ENCODE measurements at places on chromosomes 2 and 18.

DNA sequence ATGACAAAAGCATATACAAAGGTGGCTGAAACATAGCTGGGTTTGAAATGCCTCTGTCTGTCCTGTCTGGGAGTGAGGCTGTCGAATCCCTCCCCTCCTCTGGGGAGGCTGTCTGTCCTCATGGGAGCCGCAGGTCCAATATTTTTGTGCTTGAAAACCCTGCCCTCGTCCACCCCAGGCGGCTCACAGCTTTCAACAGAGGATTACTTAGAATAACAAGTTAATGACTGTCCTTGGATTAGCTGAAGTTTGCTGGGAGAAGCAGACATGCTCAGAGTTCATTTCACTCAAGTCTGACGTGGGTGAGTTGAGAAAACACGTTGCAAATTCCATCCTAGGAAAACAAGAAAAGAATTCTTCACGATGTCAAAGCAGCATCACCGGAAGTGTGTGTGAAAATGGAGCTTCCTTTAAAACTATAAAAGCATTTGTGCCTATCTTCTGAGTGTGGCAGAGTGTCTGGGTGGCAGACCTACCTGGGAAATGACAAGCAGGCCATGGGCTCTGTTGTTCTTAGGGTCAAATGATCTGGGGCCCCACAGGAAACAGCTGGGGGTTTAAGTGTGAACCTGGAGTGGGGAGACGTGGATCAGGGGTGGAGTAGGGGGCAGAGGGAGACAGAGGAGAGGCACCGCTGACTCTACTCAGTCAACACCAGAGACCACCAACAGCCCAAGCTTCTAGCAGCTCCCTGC lies 77.1 kb downstream of the DDX1 start:
- peak; percentile 8 for DNase-seq

GRCh38 chr18:53458268-53458667 lies 766.2 kb downstream of the MBD2 start:
- no peak for DNase-seq

- peak; percentile 82 for DNase-seq
These were observed 92.6 kb downstream of the ACTR2 start for GRCh38 chr2:65320042-65320725.

DNA sequence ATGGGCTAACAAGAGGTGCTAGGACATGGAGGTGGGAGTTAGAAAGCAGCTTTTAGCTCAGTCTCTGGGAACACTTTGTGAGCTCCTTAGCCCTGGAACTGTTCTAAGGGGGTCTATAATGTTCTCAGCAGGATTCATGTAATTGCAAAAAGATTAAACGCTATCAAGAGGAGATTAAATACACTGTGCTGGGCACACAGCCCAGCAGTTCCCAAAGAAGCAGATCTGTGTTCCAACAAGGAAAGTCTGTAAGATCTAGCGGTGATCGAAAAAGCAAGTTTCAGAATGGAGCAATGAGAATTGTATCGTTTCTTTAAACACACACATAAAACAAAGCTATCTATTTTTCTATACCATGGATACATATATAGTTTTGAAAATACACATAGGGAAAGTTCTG lies 2.4 kb upstream of the ARID5A start:
- no peak for DNase-seq

DNA sequence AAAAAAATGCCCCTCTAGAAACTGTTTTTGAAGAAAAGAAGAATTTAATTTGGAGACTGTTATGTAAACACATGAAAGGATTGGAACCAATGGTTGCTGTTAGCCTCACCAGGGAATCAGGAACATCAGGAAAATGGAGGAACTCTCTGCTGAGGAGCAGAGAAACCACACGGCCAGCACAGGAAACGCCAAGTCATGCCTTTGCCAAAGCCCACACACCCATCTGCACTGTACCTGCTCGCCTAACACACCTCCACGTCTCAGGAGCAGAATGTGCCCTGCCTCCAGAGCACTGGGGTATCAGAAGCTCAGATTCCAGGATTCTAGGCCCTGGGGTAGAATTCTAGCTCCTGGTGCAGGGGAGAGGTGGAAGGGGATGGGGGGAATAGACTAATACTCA lies 9.8 kb upstream of the SCYGR1 start:
- no peak for DNase-seq

DNA sequence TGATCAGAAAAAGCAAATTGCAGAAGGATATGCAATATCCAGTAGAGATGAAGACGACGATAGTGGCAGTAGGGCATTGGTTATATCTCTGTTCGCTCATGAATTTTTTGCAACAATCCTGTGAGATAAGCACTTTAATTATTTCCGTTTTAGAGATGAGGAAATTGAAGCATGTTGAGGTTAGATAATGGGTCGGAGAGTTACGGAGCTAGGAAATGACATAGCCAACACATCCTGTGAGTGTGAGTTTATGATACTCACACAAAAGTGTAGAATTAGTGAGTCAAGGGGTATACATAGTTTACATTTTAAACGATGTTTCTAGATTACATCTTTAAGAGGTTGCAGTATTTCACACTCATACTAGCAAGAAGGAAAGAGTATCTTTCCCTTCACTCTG lies 123.1 kb upstream of the ARL4C start:
- DNase-seq: no peak

- DNase-seq: no peak
These were observed 591.3 kb upstream of the ZNF804A start for GRCh38 chr2:184006998-184007397.

- no peak for DNase-seq
These were observed 404.9 kb downstream of the CPS1 start for GRCh38 chr2:210961249-210961648.

DNA sequence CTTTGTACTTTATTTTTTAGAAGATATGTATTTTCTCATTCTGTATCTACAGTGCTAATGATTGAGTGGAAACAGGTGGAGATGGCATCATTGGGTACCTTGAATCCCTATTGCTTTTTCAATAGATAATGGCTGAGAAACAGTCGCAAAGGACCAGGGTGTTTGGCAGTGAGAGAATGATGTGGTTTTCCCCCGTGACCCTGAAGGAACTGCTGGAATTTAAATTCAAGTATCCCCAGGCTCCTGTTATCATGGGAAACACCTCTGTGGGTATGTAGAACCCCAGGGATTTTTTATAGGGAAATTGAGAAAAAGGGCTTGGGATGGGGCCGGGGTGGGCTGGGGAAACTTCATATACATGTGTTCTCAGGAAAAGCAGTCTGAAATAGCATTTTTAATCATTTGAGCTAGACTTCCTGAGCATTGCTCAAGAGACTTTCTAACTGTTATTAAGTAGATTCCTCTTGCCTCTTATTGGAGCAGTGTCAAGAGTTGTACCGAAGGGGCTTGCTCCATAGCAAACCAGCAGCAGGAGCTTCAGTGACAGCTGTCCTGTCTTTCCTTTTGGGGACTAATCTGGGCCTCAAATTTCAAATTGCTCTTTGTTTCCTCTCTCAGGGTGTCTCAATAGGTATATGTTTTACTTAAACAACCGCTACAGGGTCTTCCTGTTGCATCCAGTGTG lies 18.9 kb downstream of the AOX1 start:
- no peak for DNase-seq

- no peak for DNase-seq
These were observed 92.3 kb downstream of the B3GNT2 start for GRCh38 chr2:62287899-62288880.

DNA sequence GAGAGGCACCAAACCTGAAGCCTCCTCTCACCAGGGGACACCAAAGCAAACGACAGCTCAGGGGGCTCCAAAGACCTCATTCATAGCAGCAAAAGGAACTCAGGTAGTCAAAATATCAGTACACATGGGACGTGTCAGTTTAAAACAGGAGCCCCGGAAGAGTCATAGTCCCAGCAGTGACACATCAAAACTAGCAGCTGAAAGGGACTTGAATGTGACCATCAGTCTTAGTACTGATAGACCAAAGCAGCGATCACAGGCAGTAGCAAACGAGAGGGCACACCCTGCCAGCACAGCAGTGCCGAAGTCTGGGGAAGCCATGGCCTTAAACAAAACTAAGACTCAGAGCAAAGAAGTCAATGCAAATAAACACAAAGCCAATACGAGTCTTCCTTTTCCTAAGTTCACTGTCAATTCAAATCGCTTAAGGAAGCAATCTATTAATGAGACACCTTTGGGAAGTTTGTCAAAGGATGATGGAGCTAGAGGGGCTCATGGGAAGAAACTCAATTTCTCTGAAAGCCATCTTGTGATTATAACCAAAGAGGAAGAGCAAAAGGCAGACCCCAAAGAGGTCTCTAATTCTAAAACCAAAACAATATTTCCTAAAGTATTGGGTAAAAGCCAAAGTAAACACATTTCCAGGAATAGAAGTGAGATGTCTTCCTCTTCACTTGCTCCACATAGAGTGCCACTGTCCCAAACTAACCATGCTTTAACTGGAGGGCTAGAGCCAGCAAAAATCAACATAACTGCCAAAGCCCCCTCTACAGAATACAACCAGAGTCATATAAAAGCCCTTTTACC lies 1.2 kb downstream of the GALNT5 start:
- no peak for DNase-seq

DNA sequence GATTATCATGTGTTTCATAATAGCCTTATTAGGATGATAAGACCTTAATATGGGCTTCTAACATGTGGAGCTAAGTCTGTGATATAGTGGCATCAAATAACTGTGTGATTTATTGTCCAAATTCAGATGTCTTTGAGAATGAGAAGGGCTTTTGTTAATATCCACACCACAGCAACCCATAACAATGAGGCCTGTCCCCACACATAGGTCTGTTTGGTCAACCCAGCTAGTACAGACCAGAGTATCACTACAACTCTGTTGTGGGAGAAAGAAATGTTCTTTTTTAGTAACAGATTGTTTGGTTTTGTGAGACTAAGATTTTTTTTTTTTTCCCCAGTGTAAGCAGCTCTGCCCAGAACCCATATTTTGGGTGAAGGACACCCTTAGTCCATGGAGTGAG lies 439.2 kb downstream of the PIK3C3 start:
- DNase-seq: no peak

DNA sequence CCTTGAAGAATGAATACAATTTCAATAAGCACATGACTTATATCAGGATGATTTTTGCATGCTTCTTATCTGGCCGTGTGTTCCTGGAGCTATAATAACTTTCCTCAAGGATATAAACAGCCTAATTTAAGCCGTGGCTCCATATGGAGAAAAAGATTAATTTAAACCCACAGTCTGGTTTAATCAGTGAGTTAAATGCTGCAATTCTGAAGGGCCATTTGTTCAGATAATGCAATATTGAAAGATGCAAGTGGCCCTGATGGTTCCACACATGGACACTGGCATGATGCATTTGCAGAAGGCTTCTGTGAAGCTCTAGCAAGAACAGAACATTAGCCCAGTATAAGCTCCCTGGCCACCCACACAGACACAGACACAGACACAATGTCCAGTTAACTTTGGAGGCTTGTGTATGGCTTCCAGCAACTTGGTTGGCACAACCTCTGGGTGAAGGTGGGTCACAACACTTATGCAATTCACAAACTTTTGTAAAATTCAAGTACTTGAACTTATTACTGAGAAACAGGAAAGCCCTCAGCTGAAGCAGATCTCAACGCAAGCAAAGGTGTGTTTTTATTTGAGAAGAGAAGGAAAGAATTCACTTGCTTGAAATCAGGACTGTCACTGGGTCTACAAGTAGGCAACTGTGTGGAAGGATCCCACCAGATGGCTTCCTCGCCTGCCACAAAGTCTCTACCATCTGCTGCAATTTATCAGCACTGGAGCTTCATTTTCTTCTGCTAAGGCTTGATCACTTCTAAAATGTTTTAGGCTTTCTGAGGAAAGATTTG lies 63.3 kb downstream of the MDH1 start:
- DNase-seq: no peak

DNA sequence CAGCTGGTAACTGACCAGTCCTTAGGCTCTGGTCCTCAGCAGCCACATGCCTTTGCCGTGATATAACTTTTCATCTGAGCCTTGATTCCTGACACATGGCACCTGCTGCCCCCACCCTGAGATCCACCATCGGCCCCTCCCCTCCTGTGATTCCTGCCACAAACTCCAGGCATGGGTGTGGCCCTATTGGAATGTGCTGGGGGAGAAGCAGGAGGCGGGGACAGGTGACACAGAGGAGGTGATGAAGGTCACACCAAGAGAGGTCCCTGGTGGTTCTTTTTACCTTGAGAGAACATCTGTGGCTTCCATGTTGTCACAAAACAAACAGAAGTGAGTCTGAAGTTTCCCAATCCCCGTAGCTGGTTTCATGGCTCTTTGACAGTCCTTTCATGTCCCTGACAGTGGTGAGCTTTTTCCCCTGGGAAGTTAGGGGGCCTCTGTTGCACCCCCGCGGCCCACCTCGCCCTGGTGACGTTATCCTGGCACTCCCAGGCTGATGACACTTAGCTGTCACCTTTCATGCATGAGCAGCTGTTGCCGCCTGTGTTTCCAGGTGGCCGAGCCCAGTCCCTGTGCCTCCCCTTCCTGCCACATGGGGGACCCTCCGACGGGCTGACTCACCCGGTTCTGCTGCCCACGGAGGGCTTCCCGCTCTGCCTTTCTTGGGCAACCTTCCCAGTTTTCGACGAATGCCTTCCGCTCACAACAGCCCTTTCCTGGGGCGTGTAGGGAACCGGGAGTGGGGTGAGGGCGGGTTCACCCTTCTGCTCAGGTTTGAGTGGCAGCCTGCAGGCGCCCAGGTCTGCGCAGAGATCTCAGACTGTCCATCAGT lies 66.3 kb upstream of the GLI2 start:
- DNase-seq: no peak

DNA sequence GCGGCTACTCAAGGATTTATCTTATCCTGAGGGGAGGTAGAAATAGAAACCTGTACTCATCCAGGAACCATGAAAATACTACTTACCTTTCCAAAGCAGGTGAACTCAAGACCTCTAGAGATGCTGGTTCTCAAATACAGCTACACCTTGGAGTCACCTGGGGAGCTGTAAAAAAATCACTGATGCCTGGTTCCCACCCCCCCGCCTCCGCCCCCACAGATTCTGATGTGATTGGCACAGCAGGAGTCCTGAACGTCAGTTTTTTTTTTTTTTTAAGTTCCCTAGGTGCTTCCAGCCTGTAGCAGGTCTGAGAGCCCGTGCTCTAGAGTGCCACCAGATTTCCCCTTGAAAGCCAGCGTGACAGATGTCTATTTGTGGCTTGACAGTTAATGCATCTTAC lies 113.6 kb downstream of the MRO start:
- DNase-seq: no peak

- DNase-seq: no peak
These were observed 291.4 kb upstream of the NRP2 start for GRCh38 chr2:205390866-205391265.
